ENCODE measurements at places on chromosomes 13 and 19.

DNA sequence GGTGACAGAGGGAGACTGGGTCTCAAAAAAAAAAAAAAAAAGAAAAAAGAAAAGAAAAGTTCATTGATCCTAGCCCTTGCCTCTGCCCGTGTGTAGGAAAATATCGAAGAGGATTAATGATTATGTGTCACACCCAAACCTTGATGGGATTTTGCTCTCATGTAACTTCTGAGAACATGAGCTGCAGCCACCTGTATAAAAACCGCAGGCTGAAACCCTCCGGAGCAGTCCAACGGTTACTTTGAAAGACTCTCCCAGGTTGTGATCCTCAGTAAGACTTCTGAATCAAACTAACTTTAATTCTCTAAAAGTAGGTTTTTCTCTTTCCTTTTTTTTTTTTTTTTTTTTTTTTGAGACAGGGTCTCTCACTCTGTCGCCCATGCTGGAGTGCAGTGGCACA is 4.3 kb upstream of the PSMC4 start:
- DNase-seq: no peak

- no peak for DNase-seq
Measured at GRCh38 chr13:59354665-59355369, 808.9 kb downstream of the DIAPH3 start.

- DNase-seq: peak; percentile 69
Measured at GRCh38 chr19:19170053-19170872, at the start of gene MEF2B. Gene MEF2B, minus strand, starts transcription at chr19:19170263. Its CDS starts 19,528 bp downstream, at chr19:19150735.

GRCh38 chr13:74573654-74574053 is 439.4 kb upstream of the KLF12 start:
- DNase-seq: no peak

DNA sequence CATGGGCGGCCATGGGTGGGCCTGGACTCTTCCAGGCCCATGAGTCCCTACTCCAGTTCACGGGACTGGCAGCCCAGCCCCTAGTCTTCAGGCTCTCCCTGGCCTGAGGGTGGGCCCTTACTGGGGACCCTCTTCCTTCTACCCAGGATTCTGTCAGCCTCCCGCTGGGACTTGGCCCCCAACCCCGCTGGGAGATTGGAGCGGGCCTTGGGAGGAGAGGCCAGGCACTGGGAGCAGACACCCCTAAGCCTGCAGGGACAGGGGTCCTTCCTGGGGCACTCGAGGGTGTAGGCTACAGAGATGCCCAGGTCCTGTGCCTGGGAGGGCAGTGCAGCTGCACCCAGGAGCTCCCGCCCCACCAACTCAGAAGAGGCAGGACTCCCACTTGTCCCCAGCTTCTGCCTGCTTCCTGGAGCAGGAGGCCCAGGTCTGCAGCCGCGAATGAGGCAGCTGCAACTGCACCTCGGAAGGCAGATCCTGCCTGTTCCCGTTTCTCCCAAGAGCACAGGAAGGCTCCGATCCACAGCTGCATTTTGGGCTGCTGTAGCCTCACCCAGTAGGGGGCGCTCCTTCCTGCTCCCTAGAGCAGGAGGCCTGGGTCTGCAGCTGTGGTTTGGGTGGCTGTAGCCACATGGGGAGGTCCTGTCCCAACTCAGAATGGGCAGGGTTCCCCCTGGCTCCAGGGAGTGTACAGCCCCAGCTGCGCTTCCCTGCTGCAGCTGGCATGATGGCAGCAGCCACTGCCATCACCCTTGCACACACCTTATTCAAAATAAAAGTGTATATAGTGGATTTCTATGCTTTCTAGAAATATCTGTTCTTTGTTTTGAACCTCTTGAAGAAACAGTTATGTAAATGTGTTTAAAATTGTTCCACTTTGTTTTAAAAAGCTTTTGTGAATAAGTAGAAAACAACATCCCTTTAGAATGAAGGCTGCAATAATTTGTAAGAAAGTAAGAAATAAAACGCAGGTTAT is 46.8 kb downstream of the TEX26 start:
- DNase-seq: peak; percentile 42

Measured in activated CD4-positive, alpha-beta T cell treated with anti-CD3 and anti-CD28 coated beads for 4 hours (primary cell).